ENCODE measurements at places on chromosomes 16 and 17.
A peak's percentile ranks its signal among the peaks of the same experiment; 100 is the strongest.

GRCh38 chr17:19650826-19651225, 2.3 kb downstream of the ALDH3A2 start:
- no peak for DNase-seq

- DNase-seq, result no peak
Measured at GRCh38 chr17:66727634-66728570, 107.0 kb upstream of the CACNG5 start.

DNA sequence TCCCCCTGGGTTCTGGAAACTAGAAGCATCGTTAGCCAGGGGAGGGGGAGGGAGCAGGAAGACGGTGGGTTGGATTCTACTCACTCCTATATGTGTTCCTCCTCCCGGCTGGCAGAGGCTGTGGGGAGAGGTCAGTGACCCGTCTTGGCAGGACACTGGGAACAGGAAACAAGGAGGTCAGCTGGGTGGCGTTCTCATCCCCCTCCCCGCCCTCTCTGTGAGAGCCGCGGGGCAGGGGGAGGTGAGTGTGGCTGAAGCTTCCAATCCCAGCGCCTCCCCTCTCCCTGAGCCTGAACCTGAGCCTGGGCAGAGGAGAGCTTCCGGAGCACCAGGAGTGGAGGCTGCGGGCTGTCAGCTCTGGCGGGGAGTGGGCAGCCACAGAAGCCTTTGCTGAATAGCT, 12.5 kb downstream of the GPRC5C start:
- no peak for DNase-seq

DNA sequence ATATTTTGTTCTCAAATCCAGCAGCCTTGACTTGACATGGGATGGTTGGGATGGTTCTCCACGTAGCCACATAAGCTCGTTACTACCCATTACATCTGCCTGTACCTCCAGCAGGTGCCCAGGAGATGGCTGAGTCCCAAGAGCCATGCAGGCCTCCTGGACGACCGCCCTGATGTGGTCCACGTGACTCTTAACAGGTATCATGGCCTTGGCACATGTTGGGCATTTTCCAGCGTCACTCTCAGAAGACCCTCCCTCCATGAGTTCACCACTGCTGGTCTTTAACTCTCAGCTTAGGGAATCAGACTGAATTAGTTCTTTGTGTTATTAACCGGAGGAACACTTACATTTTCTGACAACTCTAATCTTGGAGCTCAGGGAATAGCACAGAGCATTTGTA, 161.5 kb downstream of the CDH13 start:
- DNase-seq, result no peak

DNA sequence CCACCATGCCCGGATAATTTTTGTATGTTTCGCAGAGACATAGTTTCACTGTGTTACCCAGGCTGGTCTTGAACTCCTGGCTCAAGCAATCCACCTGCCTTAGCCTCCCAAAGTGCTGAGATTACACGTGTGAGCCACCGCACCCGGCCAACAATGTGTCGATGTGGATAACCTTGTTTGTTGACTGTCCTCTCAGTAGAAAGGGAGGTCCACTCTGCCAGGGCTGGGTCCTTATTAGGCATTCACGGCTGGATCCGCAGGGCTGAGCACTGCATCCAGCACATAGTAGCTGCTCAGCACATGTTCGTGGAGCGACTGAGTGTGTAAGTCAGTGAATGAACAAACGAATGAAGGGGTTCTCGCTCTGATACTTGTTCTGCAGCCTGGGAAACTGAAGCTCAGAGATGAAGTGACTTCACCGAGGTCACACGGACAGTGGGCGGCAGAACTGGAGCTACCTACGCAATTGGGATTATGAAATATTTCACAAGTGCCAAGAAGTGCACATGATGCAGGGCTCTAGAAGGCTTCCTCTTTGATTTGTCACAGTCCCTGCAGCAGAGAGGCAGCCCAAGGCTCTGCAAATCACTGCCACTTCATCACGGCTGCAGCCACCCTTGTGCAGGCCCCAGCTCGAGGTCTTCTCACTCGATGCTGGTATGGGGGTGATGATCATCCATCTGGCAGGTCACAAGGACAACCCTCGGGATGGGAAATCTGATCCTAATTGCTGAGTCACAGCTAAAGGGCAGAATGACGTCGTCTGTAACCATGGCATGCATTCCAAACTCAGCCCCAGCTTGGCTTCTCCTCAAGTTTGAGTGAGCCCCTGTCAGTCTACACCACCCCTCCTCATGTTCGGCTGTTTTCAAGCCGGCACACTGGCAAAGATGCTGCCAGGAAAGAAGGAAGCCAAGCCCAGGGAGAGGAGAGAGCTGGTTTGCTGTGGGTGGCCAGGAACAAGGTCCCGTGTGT, 28.0 kb upstream of the SNN start:
- no peak for DNase-seq

DNA sequence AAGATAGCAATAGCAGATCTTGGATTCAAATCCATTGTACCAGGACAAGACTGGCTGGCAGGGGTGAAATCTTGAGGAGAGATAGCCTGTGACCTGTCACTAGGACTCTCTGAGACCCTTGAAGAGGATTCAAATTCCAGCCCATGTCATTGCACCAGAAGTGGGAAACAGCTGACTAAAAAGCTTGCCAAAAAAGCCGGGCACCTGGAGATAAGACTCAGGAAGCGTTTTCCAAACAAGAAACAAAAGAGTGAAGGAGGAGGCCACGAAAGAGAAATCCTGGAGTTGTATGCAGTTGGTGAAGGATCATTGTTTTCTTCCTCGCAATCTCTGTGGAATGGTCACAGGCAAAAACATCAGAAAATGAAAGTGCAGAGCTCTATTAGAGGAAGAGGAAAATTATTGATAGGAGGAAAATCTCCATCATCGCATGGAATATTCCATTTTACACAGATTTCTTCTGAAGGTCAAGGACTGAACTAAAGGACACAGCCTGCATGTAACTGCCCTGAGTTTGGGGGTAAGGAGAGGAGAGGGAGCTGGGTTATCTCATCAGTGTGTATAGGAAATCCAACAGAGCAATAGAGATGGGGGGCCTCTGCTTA, 9.0 kb upstream of the WSB1 start:
- no peak for DNase-seq

- peak; percentile 24 for DNase-seq
Measured at GRCh38 chr16:73171901-73172240, 123.9 kb upstream of the ZFHX3 start.

DNA sequence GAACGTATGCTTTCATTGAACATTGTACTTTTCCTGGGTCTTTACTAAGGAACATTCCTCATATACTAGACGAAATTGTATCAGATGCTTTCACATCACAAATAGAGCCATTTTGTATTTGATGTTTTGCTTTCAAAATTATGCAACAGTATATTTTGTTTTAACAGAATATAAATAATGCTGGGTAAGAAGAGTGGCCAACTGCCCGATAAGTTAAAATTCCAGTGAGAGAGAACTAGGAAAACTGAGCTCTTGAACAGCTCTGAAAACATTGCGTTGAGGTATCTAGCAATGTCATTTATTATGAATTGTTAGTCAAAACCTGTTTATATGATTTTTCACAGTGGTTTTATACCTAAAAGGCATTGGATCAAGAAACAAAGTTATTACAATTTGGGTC, 50.8 kb downstream of the USP10 start:
- DNase-seq, result no peak

DNA sequence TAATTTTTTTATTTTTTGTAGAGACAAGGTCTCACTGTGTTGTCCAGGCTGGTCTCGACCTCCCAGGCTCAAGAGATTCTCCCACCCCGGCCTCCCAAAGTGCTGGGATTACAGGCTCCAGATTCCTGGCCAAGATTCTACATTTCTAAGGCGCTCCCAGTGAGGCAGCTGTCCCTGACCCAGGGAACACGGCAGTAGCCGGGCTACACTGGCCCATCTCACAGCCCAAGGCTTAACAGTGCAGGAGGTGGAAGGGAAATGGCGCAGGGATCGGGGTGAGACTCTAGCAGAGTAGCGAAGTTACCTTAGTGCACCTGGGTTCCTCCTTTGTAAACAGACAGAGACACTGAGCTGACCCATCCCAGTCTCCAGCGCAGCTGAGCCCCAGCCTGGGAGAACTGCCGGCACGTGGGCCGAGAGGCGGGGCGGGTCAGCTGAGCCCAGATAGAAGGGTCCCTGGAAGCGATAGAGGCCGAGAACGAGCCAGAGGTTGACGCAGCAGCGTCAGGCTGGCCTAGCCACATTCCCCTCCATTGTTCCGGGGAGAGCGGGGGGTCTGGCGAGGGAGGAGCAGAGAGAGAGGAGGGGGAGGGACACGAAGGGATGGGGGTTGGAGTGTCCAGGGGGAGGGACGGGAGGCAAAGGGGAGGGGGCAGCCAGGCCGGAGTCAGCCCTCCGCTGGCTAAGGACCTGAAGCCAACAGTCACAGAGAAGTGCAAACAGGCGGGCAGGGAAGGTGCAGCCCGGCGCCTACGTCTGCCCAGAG, 2.5 kb downstream of the CARHSP1 start:
- peak; percentile 68 for DNase-seq

GRCh38 chr16:66859397-66860068, 15.3 kb downstream of the CA7 start:
- no peak for DNase-seq

- DNase-seq, result no peak
Measured at GRCh38 chr17:79691931-79692330, 38.8 kb upstream of the ENPP7 start.

GRCh38 chr16:7397901-7398300, 65.3 kb downstream of the RBFOX1 start:
- DNase-seq, result no peak

DNA sequence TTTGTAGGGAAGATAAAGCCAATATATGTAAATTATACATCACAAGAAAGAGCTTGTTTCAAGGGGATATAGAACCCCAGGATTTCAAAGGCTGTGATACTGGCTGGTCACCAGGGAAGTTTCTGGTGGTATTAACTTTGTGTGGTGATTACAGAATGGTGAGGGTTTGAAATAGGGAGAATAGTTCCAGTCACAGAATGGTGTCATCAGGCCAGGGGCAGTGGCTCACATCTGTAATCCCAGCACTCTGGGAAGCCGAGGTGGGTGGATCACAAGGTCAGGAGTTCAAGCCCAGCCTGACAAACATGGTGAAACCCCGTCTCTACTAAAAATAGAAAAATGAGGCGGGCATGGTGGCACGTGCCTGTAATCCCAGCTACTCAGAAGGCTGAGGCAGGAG, 183.8 kb upstream of the XYLT1 start:
- DNase-seq, result no peak

DNA sequence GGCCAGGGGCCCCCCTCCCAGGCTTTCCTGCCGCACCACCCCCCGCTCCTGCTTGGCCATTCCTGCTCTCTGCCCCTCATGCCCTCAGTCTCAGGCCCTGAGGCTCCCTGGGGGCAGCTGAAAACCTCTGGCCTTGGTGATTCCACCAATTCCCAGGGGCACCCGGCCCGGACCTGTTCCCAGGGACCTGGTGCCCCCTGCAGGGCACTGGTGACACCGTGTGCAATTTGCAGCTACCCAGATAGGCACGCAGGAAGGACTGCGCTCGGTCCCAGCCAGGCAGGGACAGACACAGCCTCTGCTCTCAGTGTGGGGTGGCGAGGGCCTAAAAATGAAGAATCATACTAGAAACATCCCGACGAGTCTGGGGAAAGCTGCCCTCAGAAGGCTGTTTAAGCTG, 13.4 kb downstream of the WFDC1 start:
- DNase-seq, result no peak

DNA sequence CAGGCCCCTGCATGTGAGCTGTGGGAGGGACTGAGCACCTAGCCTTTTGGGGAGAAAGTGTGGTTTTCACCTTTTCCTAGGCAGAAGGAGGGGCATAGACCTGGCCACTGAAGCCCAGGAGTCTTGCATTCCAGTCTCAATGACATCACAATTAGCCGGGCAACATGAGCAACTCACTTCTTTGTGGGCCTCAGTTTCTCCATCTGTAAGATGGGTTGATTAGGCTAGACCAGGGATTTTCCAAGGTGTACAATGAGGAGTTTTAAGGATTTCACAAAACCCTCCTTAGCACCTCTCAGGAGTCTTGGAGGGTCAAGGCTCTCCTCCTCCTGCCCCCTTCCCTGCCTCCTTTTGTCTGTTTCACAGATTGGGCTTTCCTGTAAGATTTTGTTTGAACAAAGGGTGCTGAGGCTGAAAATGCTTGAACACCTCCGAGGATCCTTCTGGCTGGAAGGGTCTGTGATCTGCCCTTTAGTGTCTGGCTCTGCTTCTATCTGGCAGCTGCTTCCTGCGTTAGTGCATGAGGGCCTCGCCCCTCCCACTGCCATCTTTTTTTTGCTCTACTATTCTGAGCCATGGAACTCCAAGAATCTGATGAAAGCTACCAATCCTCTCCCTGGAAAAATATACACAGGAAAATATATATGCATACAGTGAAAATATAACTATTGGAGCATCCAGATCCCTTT, 52.4 kb upstream of the ETV4 start:
- no peak for DNase-seq

DNA sequence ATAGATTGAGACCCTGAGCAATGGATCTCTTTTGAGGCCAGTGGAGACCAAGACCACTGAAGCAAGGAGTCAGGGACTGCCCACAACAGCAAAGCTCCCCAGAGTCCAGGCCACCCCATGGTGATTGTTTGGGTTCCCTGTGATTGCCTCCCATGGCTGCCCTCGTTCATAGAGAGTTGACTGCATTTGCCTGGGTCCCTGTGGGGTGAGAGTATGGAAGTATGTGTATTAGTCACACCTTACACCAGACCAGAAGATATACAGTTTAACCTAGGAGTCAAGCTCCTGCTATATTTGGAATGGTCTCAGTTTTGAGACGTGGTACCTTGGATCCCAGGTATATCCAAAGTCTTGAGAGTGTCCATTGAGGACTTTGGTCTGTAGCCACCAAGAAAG, 20.2 kb downstream of the HLF start:
- DNase-seq, result no peak

GRCh38 chr16:24822542-24822941, 23.2 kb upstream of the SLC5A11 start:
- no peak for DNase-seq

GRCh38 chr17:79797492-79798298, 818 bp upstream of the CBX8 start:
- peak; percentile 95 for DNase-seq

DNA sequence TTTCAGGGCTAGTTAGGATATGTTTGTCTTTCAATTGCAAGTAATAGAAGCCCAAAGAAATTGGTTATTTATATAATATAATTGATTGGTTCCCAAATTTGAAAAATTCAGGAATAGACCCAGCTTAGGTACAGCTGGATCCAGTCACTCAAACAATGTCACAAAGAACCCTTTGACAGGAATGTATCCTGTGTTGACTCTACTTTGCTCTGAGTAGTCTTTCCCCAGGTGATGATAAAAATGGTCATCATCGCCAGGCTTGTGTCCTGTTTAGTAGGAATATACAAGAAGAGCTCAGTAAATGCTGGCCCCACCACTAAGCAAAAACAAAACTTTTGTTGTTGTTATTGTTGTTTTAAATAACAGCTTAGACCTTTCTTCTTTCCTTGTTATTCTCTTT, 35.0 kb downstream of the MAPT start:
- DNase-seq, result no peak

DNA sequence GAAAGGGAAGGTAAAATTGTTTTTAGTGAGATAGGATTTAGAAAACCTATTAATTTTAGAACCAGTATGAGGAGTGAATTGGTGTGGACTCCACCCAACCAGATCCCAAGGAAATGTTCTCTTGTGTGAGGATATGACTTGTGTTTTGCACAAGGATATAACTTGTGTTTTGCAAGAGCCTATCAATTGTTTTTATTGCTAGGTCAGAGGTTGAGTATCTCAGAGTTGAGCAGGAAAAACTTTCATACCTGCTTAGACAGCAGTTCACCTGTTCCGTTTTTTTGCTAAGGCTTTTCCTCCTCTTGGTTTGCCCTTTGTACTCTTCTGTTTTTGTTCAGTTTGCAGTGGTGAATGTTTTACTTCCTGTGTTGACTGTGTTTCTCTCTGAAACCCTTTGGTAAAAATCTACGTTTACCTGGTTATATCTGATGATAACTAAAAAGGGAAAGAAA, 5.1 kb downstream of the NBR1 start:
- no peak for DNase-seq

- no peak for DNase-seq
Measured at GRCh38 chr16:77574867-77575624, 140.2 kb upstream of the ADAMTS18 start.
